ENCODE measurements at places on chromosomes 2 and 18. TPM values are rescaled to one million over a fixed set of nuclear protein-coding genes. Genes with fewer than 3 reads are reported as not detected.

DNA sequence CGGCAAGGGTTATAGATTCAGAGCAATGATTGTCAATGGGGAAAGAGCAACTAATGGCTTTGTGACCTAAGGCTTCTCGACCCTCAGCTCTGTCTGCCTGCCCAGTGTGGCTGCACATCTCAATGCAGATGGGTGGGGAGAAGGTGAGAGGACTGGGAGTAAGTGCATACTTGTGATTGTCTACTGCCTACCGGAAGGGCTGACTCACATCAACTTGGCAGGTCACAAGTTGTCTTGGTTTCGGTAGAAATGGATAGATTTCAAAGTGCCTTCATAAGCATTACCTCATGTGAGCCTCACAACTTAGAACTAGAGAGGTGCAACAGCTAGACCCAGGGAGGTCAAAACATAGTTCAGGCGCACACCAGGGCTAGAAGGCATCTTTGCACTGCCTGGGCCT lies 29.4 kb downstream of the STAT1 start:
- peak; percentile 83 for DNase-seq

GRCh38 chr2:149420053-149420963 lies 89.9 kb downstream of the LYPD6 start:
- no peak for DNase-seq

DNA sequence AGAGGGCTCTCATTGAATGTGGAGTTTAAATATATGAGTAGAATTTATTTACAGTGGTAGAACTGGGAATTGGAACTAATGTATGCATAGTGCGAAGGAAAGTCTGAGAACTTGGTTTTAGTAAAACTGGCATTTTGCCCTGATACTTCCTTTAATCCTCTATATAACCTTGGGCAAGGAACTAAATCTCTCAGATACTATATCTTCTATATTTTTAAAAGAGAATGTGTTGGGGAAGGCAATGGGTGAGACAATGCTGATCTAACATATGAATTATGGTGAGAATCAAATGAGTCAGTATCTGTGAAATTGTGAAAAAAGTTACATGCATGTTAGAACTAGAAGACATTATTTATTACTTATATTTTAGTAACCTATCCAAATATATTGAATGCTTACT lies 2109.4 kb upstream of the PIK3C3 start:
- DNase-seq, result no peak

GRCh38 chr18:1408376-1408775 lies 503.7 kb downstream of the ADCYAP1 start:
- no peak for DNase-seq

DNA sequence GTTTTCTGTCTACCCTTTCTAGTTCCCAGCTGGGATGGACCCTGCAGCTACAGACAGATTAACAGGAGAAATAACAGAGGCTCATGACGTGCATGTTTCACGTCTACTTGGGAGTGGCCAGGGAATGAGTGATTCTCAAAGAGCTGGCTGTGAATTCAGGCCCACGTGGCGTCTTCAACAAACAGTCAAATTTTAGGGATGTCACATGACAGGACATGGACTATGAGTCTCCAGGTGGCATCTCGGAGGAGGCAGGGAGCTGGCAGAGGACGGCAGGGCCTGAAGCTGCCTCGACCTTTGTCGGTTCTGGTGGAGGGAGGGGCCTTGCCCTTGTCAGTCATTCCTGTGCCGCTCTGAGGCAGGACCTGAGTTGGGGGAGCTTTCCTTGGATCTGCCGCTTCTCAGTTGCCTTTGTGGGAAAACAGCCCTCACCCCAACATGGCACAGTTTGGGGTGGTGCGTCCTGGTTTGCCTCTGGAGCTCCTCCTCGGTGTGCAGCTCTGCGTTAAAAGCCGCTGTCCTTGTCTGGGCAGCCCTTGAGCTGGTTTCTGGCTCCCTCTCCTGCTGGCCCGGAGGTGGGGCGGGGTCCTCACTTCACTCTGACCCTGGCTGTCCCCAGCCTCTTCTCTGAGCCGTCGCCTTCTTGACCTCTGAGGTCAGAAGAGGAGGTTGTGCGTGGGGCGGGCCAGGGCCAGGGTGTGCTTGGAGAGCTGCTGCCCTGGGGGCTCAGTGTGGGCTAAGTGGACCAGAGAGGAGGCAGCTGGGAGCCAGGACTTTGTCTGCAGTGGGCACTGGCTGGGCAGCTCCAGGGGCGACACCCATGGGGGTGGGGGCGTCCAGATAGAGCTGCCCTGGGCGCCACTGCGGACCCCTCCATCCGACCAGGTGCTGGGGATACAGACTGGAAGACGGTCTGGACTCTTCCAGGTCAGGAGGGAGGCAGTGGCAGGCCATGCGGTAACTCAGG lies 12.1 kb upstream of the GAL3ST2 start:
- no peak for DNase-seq

GRCh38 chr2:200756618-200757321 lies 54.9 kb upstream of the BZW1 start:
- DNase-seq, result peak; percentile 89

DNA sequence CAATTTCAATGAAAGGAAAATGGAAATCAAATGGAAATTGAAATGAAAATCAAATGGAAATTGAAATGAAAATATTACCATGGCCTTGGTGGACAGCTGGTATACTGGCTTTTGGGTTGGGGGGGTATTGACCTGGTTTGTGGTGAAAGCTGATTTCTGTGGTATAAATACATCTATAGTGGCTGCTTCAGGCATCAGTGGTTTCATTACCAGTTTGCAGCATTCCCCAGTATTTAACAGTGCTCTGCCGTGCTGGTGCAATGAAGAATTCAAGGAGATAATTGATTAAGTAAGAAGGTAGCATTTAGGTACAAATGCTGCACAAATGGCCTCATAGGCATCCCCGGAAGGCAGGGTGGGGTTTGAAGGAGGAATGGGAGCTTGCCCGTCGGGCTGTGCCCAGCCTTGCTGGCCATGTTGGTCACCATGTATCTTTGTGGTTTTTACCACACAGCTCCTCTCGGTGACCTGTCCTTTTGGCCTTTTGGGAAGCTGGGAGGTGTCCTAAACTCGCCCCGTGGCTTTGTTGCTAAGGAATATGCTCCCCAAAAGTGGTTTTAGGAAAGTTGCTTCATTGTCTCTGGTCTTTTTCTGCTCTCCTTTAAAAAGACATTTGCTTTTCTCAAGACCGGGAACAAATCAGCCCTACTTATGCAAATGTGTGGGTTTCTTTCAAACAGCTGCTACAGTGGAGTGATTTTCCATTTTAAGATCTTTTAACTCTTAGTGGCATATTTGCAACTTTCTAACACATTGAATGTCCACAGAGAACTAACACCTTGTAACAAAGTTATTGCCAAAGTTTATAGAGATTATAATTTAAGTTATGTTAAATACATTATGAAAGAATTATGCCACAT lies 28.6 kb downstream of the SNTG2 start:
- DNase-seq, result no peak

DNA sequence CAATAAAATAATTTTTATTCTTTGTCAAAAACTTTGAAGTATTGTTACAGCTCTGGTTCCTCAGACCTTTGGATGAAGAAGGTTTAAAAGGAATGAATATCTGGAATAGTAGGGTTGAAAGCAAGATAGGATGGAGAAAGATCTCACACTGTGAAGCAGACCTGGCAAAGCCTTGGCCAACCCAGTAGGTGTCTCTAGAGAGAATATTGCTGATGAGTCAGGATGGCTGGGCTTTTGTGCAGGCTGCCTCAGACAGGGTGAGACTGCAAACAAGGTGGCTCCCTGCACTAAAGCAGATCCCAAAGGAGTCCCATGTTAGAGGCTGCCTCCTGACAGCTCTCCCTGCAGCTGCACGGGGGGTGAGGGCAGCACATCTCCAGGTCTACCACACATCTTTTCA lies 226.0 kb upstream of the ITGA4 start:
- peak; percentile 6 for DNase-seq

GRCh38 chr2:193703411-193703810 lies 1508.7 kb upstream of the TMEFF2 start:
- DNase-seq, result no peak

The CDH19 gene
- total RNA-seq, result not detected

The KRTCAP3 gene
- total RNA-seq, result 6.9 TPM

The DNER gene
- 49.2 TPM for total RNA-seq

The GREB1 gene
- total RNA-seq, result 2.3 TPM

The ITGA4 gene
- total RNA-seq, result 0.42 TPM

The YES1 gene
- 81.7 TPM for total RNA-seq
